Fibroblast of skin of right quadriceps (primary cell): ENCODE measurements at places on chromosomes 3 and 15.

DNA sequence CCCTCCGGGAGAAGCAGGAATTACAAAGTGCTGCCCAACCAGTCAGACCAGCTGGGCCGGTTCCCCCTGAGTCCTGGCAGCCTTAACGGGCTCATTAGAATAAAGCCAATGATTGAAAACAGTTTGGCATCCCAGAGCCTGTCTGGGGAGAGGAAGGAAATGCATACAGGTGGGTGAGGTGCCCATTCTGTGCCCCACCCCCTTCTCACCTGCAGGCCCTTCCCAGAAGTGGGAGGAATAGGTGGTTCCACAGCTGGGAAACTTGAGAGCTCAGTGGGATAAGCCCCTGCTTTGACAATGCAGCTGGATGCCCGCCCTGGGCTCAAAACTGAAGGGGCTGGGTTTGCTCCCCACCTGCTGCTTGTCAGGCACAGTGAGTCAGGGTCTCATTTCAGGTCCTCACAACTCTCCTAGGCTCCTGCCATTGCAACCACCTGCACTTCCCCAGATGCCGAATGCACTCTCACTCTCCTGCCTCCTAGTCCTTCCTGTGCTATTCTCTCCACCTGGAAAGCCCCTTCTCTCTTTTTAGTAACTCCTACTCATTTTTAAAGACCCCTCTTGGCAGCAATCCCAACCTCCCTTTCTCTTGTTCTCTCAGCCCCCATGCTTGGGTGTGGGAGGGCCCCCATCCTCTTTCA is 5.5 kb upstream of the BUB1B start:
- DNase-seq = no peak

DNA sequence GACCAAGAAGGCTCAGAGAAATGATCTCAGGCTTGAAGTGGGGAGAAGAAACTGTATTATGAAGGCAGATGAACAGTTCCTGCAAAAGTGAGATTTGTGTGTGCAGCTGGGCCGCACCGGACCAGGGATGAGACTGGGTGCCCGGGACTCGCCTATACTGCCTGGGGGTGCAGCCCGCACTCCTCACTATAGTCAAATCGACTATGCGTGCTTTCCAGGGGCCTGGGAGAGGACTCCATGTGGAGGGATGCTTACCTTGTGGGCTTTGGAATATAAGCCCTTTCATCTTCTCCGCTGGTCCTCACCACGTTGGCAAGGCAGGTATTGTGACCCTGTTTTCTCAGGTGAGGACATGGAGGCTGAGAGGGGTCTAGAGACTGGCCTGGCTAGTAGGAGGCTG is 32.9 kb upstream of the APOD start:
- DNase-seq = no peak

DNA sequence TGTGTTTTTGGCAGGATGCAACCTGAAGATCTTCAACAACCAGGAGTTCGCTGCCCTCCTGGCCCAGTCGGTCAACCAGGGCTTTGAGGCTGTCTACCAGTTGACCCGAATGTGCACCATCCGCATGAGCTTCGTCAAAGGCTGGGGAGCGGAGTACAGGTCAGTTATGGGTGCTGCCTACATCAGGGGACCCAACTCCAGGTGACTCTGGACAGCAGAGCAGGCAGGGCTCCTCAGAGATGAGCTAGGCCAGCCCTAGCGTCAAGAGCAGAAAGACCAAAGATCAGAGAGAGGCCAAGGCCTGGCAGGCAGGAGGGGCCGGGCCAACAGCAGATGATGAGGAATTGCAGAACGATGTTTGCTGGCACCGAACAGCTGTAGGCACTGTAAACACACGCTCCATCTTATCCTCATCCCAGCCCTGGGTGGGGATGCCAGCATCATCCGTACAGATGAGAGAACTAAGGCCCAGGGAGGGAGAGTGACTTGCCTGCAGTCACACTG is 67.1 kb downstream of the AAGAB start:
- no peak for DNase-seq

GRCh38 chr3:117479095-117479494 is 769.5 kb downstream of the TUSC7 start:
- no peak for DNase-seq

- no peak for DNase-seq
These were observed 2.9 kb downstream of the NR2C2 start for GRCh38 chr3:14950274-14950673.

GRCh38 chr3:13139471-13140065 is 66.3 kb upstream of the IQSEC1 start:
- DNase-seq = no peak

DNA sequence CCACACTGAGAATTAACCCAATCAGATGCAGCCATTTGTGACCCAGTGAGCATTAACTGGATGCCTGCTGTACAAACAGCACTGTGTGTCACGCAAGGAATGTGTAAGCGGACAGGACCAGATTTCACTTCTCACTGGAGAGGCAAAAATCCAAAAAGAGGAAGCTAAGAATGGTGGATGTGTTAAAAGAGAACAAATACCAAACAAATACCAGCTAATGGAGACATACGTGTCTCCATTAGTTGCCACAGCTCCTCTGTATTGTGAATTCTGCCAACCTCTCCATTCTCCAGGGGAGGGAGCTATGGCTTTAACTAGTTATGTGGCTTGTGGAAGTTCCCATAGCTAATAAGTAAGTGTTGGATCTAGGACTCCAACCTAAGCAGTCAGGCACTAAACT is 2.6 kb downstream of the LTF start:
- DNase-seq = no peak

GRCh38 chr15:90174140-90174875 is 26.8 kb upstream of the SEMA4B start:
- DNase-seq = no peak

- peak; percentile 54 for DNase-seq
These were observed 71.9 kb upstream of the THSD4 start for GRCh38 chr15:71043373-71043772.

DNA sequence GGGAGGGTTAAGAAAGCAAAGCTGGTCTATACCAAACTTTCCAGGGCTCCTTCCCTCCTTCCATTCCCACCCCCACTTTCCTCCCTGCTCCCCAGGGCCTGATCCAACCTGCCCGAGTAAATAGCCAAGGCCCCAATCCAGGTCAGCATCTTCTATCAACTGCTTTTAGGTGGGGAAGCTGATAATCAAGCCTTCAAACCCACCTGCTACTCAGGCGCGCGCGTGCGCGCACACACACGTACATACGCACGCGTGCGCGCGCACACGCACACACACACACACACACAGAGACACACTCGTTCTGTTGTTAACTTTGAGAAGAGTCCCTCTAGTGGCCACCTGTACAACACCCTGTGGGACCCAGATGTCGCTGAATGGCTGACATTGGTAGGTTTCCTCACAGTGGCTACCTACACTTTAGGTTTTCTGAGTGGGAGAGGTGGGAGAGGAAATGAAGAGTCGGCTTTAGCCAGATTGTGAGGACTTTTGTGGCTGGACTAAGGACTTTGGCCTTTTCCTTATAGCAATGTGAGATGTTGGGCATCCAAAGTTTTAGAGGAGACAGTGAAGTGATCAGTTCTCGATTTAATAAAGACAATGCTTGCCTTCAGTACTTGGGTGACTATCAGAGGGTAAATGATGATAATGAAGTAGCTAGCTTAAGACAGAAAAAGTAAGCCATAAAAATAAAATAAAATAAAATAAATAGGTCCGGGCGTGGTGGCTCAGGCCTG is 179.9 kb upstream of the C2CD4B start:
- DNase-seq = peak; percentile 73

- no peak for DNase-seq
These were observed 46.3 kb downstream of the GASK1A start for GRCh38 chr3:43025423-43025822.

DNA sequence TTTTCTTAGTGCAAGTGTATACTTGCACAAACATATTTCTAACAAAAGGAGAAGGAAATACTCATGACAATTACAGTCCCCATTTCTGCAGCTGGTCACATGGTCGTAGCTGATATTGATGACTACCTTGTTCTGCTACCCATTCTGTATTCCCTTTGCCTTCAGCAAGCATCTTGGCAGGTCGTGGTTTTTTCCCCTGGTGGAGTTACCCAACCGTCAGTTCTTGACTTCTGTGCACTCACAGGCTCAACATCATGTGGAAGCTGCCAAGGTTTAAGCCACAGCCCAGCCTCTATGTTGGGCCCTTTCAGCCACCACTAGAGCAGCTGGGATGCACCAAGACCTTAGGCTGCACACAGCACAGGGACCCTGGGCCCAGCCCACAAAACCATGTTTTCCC is 56.1 kb downstream of the VGLL3 start:
- DNase-seq = no peak

GRCh38 chr3:161253711-161254110 is 32.6 kb downstream of the NMD3 start:
- no peak for DNase-seq

DNA sequence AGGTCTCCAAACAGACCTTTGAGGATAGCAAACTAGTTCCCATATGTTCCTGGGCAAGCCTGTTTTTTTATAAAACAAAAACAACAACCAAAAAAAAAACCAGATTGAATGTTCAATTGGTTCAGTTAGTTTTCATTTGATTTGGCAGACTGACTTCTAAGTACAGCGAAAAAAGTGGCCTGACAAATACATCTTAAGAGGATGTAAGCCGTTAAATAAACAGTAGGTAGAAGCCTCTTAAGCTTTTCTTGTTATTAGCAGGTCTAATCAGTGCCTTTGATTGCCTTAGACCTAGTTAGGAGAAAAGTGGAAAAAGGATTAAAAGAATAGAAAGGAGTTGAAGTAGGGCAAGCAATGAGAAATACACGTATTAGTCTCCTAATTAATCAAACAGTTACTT is 13.2 kb downstream of the TSC22D2 start:
- DNase-seq = no peak

DNA sequence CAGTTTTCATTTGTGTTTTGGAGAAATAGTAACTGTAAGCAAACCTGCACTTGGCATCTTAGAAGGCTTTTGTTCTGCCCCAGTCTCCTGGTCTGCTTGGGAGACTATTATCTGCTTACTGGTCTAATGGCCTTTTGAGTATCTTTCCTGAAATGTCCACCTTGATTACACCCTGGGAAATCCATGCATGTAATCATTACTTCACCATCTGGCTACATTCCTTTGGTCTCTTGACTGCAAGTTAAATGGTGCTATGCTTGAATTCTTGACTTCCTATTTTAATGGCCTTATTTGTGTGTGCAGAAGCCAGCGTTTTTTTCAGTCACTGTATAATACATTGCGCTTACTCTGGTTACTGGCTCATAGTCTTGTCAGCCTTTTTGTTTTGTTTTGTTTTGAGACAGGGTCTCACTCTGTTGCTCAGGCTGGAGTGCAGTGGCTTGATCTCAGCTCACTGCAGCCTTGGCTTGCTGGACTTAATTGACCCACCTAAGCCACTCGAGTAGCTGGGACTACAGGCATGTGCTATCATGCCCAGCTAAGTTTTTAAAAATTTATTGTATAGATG is 30.0 kb downstream of the CHD2 start:
- DNase-seq = peak; percentile 39

GRCh38 chr3:71189480-71189879 is 394.0 kb downstream of the FOXP1 start:
- peak; percentile 32 for DNase-seq

DNA sequence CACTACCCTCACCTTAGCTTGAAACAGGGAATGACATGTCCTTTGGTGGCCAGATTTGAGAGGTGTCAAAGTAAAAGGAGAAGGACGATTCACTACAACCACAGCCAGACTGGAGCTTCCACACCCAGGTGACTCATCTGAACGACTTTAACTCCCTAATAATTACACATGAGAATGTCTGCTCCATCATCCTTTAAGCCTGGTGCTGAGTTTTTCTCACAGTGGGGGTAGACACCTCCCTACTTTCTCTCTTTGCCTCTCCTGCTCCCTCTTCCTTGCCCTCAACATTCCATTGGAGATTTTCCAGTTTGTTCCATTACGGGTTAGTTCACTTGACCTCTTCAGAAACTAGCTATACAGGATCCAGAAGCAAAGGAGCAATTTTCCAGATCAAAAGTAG is 154.3 kb upstream of the BHLHE40 start:
- DNase-seq = peak; percentile 87

DNA sequence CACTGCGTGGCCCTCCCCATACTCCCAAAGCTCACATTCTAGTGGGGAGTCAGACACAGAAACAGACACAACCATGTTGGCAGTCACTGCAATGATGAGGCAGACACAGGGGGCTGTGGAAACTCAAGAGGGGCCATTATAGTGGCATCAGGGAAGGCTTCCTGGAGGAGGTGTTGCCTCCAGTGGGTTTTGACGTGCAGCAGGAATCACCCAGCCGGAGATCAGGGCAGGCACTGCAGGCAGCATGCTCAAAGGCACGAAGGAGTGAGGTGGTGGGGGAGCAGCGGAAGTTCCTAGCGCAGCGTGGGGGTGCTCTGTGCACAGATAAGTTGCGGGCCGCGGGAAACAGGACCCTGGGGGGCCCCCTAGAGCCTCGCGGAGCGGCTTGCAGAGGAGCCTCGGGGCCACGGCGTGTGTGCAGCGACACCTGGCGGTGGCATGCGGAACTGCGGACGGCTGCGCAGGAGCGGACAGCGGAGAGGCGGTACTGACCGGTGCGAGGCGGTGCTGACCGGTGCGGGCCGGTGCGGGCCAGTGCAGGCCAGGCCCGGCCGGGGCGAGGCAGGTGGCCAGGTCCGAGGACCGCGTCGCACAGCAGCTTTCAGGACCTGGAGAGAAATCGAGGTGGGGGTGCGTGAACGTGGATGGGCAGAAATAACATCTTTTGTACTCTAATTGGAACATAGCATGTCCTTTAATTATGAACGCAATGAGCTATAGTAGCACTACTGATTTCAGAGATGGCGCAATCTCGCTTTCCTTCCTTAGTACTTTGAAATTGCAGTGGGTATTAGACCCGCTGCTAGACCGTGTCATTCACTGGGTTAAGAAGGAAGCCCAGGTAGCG is 101.5 kb downstream of the FBLN2 start:
- peak; percentile 72 for DNase-seq

DNA sequence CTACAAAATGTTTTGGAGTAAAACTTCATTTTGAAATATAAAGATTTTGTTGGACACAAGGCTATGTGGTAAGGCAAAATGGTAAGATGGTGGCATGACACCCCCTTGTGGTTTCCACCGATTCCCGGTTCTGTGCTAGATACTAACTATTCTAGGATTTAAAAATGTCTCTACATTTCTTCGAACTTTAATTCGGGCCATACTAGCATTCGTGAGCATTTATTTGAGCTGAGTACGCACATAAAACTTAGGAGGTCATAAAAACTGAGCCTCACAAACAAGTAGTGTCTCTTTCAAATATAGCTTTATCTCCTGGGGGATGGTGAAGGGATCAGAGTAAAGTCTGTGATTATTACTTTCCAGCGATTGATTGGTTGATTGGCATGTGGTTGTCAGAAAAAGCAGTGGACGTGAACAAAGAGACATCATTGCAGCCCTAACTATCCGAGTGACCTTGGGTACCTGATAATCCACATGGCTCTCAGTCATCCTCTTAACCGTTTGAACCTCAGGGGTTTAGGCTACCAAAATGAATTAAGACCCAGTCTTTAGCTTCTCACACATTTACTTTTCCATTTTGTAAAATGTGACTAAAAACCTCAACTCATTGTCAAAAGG is 1.1 kb upstream of the ZNF639 start:
- DNase-seq = peak; percentile 48
